ENCODE measurements at places on chromosomes 13 and 19.
A peak's percentile ranks its signal among the peaks of the same experiment; 100 is the strongest.

DNA sequence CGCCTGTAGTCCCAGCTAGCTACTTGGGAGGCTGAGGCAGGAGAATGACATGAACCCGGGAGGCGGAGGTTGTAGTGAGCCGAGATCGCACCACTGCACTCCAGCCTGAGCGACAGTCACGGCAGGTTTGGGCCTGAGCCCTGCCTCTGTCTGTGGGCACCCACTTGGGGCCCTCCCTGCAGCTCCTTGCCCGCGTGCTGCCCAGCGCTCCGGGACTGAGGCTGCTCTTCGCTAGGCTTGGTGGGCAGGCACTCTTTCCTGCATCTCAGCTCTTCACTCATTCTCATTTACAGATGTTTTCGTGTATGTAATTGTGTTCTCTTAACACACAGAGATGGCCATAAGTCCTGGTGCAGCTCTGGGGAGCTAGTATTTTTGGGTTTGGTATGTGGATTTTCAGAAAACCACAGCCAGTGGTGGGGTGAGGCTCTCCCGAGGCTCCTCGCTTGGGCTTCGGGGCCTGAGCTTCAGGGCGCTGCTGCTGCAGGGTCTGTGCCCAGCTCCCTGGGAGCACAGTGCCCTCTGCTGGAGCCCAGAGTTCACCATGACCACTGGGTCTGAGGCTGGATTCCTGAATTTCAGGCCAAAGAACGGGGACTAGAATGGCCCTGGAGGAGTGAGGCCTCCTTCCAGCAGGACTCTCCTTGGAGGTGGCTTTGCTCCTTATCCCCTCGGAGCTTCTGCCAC, 15.2 kb downstream of the UPF1 start:
- DNase-seq, result peak; percentile 82

DNA sequence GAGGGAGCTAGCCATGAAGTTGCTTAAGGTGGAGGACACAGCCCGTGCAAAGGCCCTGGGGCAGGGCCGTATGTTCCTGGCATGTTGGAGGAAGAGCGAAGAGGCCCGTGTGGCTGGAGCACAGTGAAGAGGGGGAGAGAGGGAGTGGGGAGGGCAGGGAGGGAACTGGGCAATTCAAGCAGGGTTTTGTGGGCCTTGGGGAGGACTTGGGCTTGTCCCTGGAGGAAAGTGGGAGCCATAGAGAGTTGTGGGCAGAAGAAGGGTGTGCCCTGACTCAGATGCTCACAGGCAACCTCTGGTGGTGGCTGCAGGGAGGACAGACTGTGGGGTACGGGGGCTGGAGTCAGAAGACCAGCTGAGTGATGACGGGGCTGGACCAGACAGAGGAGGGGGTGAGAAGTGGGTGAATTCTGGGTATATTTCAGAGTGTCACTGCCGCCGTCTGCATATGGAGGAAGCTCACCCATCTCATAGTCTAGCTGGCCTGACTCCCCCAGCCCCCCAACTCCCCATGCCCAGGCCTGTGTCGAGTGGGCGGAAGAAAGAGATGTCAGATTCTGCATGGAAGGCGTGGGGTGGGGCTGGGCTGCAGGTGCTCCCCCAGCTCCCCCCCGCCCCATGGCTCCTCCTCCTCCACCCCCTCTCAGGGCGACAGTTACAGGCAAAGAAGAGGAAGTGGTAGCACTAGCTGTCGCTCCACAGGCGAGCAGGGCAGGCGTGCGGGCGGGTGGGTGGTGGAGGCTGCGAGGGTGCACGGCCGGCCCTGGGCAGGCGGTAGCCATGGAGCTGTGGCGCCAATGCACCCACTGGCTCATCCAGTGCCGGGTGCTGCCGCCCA, at the start of gene VAV1:
Gene VAV1 (plus strand): TSS at position 681 of the 838 bp plus-strand sequence. CDS start 100 bp downstream, at position 781.
- DNase-seq, result peak; percentile 85

GRCh38 chr13:23739596-23739995, 149.6 kb downstream of the MIPEP start:
- DNase-seq, result no peak

GRCh38 chr13:24500977-24501376, 11.6 kb downstream of the PARP4 start:
- DNase-seq, result no peak

- no peak for DNase-seq
Observed at GRCh38 chr13:110636701-110637201, 21.4 kb downstream of the NAXD start.

- DNase-seq, result no peak
Observed at GRCh38 chr13:75556961-75557360, 7.4 kb downstream of the UCHL3 start.

DNA sequence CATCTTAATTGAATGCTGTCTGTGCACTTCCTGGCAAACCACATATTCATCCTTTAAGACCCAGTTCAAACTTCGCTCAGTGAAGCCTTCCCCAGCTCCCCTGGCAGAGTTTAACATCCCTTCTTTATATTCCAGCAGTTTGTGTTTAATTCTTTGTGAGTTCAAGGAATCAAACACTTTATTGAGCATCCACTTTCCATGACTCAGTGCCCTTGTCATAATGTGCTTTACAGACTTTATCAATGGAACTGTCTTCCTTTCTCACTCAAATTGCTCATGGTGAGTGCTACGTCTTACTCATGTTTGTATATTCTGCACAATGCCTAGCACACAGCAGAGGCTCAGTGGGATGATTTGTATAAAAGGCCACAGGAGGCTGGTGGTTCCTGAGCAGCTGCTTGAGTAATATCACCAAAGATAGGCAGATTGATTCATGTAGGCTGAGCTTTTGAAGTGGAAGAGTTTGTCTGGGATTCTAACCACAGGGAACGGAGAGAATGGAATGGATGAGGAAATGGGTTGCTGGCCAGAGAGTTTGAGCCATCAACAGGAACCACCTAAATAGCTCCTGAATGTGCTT, 44.2 kb downstream of the SERTM1 start:
- DNase-seq, result no peak

DNA sequence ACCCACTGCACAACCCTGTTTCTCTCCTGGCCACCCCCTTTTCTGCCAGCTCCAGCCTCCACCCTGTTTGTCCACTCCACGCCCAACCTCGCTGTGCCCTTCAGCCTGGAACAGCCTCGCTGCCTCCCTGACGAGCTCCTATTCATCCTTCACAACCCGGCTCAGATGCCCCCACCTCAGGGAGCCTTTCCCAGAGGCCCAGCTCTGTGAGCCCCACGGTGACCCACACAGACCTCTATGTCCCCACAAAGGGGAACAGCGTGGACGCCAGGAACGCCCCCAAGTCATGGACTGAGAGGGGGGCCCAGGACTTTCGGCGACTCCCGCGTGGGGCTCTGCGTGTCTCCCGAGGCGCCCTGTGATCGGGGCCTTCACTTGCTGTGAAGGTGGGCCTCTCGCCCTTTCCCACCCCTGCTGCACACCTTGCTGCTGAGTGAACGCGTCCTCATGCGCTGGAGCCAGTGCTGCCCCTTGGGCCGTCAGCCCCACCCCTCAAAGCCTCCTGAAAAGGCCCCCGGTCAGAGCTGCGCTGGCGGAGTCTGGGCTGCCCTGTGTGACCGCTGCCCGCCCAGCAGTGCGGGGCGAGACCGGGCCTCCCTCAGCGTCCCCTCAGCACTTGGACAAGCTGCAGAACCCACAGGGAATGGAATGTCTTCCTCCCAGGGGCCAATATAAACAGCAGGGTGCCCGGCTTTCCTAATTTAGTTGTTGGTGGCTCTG, 40.0 kb downstream of the ADPRHL1 start:
- no peak for DNase-seq

GRCh38 chr19:48398102-48398374, 4.6 kb downstream of the GRIN2D start:
- no peak for DNase-seq

All from stimulated activated CD8-positive, alpha-beta memory T cell treated with anti-CD3 and anti-CD28 coated beads, Interleukin-4, amount 100 ng/mL, for 48 hours (primary cell).